GF-D8 (cell line): ENCODE measurements at places on chromosomes 12 and 14.

DNA sequence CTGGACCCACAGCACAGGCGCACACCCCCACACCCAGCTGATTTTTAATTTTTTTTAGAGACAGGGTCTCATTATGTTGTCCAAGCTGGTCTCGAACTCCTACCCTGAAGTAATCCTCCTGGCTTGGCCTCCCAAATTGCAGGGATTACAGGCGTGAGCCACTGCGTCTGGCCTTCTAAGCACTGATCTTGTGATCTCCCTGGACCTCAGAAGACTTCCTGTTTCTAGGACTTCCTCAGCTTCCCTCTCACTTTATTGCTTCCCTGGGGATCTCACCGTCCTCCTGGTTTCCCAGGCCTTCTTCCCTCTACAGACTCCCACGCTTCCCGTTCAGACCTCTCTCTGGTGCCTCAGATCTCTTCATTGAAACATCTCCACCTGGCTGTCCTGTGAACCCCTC is 13.8 kb downstream of the ZNF839 start:
- no peak for DNase-seq

DNA sequence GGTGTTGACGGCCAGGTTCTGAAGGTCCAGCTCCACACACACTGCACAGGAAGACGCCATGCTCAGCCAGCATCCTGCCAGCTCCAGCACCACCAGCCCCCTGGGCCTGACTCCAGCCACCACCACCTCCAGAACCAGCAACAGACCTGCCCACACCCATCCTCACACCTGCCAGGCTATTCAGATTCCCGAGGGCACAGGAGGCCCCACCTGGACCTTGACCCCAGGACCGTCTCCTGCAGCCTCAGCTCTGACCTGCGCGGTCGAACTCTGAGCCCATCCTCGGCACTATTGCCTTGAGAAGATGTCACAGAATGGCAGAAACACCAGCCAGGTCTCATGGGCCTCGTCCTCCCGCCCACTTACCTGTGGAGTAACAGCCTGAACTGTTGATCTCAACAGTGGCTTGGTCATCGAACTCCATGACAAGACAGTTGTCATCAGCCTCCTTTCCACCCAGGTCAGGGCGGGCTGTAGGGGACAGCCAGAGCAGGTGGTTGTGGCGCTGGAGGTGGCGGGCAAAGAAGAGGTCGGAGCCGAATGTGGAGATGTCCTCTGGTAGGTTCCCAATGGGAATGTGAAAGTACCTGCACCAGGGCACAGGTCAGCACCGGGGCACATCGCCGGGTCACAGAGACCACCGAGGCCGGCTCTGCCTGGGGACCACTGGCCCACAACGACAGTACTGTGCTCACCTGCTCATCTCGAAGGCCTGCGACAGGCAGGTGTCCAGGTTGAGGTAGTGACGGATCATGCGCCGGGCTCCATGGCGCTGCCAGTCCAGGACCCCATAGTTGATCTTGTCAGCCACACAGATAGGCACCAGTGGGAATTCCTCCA is 23.5 kb downstream of the P2RX2 start:
- no peak for DNase-seq

- DNase-seq = no peak
Observed at GRCh38 chr14:99217066-99217955, 54.7 kb downstream of the BCL11B start.

DNA sequence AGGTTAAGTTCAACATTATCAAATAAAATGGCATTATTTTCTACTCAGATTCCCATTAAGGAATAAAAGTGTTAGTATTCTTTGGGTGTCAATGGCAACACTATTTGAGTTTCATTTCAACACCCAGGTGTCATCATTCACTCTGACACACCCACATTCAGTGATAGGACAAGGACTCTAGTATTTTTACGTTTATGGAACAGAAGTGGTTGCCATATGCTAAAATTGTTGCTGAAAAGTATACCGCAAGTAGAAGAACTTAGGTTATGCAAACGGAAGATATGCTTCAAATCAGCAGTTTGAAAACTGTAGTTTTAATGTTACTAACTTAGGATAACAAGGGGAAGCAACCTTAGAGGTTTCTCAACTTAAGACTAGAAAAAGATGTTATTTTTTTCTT is 20.0 kb upstream of the SGPP1 start:
- DNase-seq = no peak

- DNase-seq = no peak
Observed at GRCh38 chr12:53481939-53482586, 17.2 kb downstream of the MAP3K12 start.

DNA sequence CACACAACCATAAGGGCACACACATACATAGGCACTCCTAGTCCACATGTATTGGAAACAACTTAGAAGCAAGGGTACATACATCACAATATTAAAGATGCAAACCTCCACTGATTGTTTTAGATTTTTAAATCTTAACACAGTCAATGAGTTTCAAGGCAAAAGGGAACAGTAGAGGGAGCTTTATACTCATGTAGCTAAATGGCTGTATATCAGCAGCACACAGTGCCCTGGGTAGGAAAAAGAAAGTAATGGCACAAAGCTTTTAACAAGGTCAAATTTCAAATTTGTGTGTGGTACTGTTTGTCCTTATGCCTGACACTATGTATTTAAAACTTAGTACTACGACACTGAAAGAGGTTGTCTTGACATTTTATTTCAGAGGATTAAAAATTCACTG is 262.0 kb downstream of the MED13L start:
- no peak for DNase-seq

- no peak for DNase-seq
Observed at GRCh38 chr14:93018366-93018765, 95.4 kb downstream of the CHGA start.

DNA sequence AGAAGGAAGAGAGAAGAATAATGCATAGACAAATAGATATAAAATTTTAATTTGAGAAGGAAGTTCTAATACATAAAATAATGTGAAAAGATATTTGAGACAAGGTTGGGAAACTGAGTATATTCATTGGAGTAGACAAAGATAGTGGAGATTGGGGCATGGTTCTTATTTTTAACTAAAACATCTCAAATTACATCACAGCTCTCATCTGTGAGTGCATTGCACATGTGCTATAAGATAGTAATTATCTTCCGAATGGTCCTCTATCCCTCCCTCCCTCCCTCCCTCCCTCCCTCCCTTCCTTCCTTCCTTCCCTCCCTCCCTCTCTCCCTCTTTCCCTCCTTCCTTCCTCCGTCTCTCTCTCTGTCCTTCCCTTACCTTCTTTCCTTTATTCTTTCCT is 1104.0 kb upstream of the FLRT2 start:
- DNase-seq = no peak

DNA sequence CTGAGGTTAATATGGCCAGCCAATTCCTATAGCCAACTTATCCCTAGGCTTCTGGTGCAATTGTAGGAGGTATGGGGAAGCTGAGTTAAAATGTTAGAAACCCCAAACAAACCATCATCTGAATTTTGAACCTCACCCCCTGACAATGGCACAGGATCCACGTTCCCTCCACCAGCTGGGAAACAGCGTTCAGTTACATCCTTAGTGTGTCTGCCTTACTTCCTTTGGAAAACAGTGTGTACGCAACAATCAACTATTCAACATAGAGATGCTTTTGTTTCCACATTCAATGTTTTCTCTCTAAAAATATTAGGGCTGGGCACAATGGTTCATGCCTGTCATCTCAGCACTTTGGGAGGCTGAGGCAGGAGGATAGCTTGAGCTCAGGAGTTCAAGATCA is 203.4 kb downstream of the TTC7B start:
- DNase-seq = no peak

- no peak for DNase-seq
Observed at GRCh38 chr14:52538623-52539022, 13.7 kb downstream of the TXNDC16 start.

GRCh38 chr12:66309606-66310005 is 7.3 kb downstream of the HELB start:
- DNase-seq = no peak

GRCh38 chr14:100580316-100581227 is 6.6 kb downstream of the BEGAIN start:
- DNase-seq = no peak

GRCh38 chr12:29672580-29672979 is 111.2 kb downstream of the TMTC1 start:
- DNase-seq = no peak

GRCh38 chr12:112988224-112988623 is 9.9 kb downstream of the OAS2 start:
- DNase-seq = no peak

DNA sequence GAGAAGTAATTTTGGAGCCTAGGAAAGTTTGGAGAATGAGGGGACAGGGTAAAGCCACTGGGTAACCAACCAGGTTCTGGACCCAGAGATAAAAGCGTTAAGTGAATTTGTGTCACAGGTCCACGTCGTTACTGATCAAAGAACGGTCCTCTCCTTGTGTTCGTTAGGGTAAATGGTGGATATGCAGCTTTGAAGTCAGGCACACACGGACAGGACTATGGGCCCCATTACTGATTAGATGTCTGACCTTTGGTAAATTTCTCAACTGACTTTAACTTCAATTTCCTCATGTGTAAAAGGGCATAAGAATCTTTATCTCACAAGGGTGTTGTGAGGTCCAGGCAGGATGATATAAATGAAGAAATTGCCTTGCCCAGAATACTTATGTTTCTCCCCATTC is 76.6 kb downstream of the EMP1 start:
- no peak for DNase-seq

GRCh38 chr12:39835517-39836489 is 216.2 kb upstream of the ABCD2 start:
- no peak for DNase-seq

DNA sequence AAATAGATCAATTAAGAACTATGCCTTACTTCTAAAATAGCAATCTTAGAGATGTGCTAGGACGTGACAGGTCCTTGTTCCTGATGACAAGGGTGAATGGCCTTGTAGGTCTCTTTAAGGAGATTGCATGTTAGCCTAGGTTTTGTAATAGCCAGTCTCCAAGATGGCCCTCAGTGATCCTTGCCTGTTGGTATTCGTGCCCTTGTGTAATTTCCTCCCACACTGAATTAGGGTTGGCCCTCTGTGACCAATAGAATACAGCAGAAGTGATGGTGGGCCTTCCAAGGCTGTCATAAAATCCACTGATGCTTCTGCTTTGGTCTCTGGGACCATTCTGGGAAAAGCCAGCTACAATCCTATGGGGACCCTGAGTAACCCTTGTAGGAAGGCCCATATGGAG is 38.2 kb upstream of the SNX6 start:
- DNase-seq = no peak

- DNase-seq = no peak
Observed at GRCh38 chr14:101734246-101734847, 27.2 kb upstream of the PPP2R5C start.

- DNase-seq = no peak
Observed at GRCh38 chr12:21165048-21165447, 34.1 kb downstream of the SLCO1B1 start.

GRCh38 chr12:65203376-65203775 is 34.0 kb downstream of the LEMD3 start:
- no peak for DNase-seq

DNA sequence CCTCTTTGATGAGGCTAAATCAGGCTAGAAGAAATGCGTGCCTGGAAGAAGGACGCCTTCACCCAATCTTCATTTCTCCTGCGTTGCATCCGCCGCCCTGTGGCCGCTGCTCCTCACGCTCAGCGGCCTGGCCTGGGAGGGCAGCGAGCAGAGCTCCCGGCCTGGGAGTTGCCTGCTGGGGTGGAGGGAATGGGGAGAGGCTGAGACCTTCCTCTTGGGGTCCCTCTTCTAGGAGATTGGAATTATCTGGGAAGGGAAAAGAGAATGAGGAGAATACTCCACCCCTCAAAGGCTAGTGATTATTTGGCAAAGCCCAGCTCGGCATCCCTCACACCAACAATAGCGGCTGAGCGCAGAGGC is 2.4 kb upstream of the HOXC12 start:
- no peak for DNase-seq

GRCh38 chr14:37437490-37437889 is 157.6 kb downstream of the FOXA1 start:
- no peak for DNase-seq

- peak; percentile 33 for DNase-seq
Observed at GRCh38 chr12:93851257-93851671, 174.1 kb downstream of the CRADD start.

DNA sequence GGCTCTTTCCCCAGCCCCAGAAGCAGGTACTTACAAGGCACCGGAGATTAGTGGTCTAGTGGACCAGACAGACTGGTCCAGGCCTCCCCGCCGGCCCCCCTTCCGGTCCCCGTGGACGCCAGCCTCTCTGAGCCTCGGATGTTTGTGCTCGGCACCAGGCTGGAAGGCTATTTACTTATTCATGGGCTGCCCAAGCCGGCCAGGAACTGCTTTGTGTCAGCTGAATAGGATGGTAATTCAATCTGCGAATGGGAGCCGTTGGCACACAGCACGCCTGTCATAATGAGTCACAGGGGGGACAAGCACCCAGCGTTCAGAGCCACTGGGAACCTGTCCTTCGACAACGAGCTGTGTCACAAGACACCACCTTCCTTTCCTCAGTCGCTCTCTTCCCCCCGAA is 82.3 kb downstream of the RIMBP2 start:
- no peak for DNase-seq

DNA sequence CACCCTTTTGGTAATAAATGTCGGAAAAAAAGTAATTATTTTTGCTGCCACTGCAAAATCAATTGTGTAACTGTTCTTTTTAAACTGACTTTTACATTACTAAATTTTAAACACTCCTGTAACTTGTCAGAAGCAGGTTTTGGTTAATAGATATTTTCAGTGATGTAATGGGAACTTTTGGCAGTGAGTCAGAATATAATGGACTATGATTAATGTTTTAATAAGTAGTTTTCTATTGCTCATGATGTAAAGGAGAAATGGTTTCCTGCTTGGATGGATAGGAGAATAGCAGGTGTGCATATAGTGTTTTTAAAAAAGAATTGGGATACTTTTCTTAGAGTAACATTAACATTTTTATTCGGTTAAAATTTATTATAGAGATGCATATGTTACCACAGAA is 58.8 kb downstream of the TRMT5 start:
- no peak for DNase-seq

- DNase-seq = no peak
Observed at GRCh38 chr14:75896341-75896740, 85.5 kb downstream of the TGFB3 start.

DNA sequence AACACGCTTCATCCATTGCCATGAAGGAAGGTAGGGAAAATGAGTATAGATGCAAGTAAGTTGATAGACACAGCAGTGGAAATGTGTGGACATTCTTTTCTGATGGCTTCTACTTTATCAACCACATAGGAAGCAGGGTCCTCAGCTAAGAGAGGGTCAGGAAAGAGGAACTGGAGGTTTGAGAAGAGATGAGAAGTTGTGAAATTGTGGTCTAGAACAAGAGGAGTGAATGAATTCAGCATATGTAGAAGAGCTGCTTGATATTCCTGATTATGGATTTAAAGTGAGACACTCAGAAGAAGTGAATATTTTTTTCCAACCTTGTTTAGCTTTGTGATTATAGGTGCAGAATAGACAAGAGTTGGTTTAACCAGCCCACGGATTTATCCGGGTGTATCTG is 128.5 kb downstream of the SLC15A5 start:
- peak; percentile 46 for DNase-seq
